ENCODE measurements at places on chromosomes 7 and 10.

DNA sequence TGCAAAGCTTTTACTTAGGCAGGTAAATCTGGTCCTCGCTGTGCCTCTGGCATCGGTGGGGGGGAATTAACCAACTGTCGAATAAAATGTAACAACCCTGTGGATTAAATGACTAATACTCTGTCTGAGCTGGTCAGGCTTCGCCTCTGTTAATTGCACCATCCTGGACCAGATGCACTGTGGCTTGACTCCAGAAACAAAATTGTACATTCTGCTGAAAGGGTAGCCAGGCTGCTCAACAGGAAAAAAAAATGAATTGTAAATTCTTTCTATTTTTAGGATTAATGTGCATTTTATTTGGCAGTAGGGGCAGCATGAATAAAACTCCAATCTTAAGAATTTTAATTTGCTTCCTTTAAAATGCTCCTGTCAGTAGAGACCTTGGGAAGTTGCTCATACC lies 389.4 kb downstream of the SORCS1 start:
- peak; percentile 0 for DNase-seq

DNA sequence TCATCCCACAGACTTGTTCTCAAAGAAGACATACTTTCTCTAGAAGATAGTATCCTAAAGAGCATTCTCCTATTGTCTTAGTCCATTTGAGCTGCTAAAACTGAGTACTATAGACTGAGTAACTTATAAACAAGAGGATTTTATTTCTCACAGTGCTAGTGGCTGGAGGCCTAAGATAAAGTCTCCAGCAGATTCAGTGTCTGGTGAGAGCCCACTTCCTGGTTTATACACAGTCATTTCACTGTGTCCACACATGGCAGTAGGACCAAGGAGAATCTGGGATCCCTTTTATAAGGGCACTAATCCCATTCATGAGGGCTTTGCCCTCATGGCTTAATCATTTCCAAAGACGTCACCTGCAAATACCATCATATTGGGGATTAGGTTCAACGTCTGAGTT lies 68.7 kb downstream of the LRRC17 start:
- DNase-seq = no peak

- DNase-seq = no peak
Observed at GRCh38 chr7:114008696-114009095, 89.9 kb upstream of the PPP1R3A start.

GRCh38 chr7:975702-976473 lies 539 bp upstream of the COX19 start:
- no peak for DNase-seq

GRCh38 chr7:72152161-72153131 lies 259.7 kb downstream of the CALN1 start:
- DNase-seq = no peak

DNA sequence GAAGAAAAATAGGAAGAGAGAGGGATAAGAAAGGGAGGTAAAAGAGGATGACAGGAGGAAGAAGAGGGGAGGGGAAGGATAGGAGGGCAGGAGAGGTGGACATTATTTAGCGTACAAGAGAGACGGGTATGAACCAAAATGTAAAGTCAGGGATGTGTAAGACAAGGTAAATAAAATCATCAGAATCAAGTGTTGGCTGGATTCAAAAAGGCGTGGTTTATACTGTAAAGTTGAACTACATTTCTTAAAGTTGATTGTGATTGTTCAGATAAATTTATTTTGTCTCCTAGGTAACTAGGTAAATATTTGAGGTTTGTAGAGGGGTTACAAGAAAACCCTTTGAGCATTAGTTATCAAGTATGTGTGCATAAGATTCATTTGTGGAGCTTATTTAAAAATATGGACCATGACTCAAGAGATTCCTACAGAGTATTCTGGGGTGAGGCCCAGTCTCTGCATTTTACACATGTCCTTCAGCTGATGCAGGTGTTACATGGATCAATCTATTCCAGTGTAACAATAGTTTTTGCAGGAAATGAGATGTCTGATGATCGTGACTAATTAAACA lies 512.1 kb upstream of the MBL2 start:
- DNase-seq = no peak

- no peak for DNase-seq
Observed at GRCh38 chr7:19094598-19095352, 22.7 kb downstream of the TWIST1 start.

- DNase-seq = no peak
Observed at GRCh38 chr10:70985824-70986622, 97.7 kb upstream of the PCBD1 start.

- peak; percentile 7 for DNase-seq
Observed at GRCh38 chr10:101709359-101710058, 14.5 kb upstream of the FBXW4 start.

- DNase-seq = peak; percentile 42
Observed at GRCh38 chr7:46616636-46617035, 695.6 kb upstream of the IGFBP3 start.

DNA sequence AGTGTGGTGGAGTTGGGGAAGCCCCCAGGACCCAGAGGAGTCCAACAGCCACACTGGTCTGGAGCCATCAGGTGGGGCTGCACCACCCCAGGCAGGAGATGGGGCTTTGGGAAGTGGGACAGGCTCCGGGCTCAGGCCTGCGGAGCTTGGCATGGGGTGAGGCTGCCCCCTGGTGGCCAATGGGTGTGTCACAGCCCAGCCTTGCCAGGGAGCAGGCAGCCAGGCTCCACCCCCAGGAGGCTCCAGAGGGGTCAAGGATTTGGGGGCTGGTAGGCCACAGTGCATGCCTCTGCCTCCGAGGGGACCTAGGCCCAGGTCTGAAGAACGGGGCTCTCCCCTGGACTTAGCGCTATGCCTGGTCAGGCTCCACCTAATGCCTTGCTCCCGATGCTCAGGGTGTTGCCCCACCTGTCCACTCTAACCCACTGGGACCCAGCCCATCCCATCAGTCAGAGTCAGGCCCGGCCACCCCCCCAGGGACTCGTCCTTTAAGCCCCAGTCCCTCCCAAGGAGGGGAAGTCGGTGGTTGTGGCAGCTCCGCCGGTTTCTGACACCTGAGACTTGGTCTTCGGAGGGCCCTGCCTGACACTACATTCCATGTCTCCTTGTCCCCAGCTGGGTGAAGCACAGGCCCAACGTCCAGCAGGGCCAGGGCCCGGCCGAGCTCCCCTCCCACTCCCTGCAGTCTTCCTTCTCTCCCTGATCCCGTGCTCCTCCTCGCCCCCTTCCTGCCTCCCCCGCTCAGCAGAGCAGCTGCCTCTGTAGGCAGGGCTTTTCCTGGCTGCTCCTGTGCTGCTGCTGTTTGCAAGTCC lies 11.3 kb upstream of the SAMD8 start:
- DNase-seq = peak; percentile 60

- DNase-seq = peak; percentile 40
Observed at GRCh38 chr10:89414879-89415821, 782 bp downstream of the IFIT5 start.

DNA sequence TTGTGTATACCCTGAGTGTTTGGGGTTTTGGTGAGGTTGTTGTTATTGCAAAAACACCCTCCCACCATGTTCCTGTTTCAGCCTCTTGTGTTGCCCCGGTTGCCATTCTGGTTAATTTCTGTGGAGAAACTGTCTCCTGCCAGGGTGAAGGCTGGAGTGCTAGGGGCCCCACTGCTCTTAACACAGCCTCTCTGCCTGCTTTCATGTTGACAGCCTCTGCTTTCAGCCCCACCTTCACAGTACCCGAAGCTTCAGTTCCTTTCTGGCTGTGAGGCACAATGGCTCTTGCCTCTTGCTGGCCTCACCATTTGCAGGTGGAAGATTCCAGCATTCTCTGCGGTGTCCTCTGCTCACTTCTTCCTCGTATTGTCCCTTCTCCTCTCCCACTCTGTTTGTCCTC lies 19.2 kb downstream of the SLC18A2 start:
- DNase-seq = no peak

- no peak for DNase-seq
Observed at GRCh38 chr10:47023237-47024045, 112.2 kb downstream of the PTPN20 start.

DNA sequence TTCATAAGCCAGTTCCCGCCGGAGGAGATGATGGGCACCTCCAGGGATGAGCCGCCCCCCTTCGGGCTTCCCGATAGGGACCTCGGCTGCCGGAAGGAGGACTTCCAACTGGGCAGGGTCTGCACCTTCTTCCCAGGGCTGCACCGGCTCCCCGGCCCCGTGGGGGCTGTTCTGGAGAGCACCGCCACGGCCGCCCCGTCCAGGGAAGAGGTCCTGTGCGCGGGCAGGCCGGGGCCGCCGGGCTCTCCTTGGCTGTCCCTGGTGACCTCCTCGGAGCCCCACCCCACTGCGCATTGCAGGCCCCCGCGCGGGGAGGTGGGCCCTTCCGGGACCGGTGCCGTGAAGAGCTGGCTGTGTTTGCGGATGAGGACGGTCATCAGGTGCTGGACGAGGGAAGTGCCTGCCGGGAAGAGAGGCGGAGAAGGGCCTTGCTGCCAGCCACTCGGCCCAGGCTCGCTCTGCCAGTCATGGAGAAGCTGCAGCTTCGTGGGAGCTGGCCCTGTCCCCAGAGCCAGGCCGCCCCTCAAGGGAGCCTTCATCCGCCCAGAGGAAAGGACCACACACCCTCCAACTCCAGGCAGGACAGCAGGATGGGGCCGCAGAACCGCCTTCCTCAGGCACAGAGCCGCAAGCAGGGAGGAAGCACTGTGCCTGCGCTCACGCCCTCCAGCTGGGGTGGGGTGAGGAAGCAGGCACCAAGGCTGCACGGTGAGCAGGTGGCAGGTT lies 144.4 kb downstream of the MAPK8 start:
- DNase-seq = no peak

DNA sequence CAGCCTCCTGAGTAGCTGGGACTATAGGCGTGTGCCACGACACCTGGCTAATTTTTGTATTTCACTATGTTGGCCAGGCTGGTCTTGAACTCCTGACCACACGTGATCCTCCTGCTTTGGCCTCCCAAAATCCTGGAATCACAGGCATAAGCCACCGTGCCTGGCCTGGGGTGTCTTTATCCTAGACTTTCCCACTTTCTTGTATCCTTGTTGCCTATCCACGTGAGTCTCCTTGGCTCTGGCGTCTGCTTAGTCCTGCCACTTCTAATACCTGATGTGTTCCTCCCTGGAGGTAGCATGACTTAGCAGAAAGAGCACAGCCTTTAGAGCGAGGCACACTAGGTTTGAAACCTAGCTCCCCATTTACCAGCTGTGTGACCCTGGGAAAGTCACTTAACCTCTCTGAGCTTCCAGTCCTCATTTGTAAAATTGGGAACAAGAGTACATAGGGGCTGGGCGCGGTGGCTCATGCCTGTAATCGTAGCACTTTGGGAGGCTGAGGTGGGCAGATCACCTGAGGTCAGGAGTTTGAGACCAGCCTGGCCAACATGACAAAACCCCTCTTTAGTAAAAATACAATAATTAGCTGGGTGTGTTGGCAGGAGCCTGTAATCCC lies 344.6 kb downstream of the TYW1 start:
- DNase-seq = no peak

DNA sequence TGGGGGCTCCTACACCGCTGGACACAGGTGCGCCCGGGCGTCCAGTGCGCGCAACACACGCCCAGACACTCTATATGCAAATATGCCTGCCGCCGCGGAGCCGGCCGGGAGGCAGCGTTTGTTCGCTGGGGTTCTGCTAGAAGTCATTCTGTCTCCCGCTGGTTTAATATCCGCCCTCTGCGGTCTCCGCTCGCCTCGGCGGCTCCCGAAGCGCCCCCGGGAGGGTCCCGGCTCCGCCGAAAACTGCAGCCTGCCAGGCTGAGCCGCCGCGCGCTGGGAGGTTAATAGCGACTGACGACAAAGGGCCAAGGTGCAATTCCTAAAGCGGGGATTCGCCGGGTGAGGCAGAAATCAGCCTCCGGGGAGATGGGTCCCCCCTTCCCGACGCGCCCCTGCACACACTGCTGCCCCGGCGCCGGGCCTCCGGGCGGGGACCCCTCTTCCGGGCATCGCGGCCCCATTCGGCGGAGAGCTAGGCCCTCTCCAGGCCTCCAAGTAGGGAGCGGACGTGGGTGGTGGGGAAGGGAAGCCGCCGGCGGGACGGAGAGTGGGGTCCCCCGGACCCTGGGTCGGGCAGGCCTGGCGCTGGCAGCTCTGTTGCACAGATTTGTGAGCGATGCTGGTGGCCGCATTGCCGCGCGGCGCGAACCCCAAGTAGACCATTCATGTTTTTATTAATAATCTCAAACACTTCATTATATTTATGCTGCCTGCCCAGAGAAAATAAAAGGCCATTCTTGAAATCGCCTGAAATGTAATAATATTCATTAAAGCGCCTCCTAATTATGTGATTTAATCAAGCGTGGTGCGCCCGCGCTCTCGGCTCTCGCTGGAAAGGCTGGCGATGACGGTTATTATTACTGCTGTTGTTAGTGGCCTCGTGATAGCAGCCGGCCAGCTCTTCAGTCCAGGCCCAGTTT lies 9.1 kb downstream of the EN2 start:
- DNase-seq = no peak

- peak; percentile 37 for DNase-seq
Observed at GRCh38 chr7:93948106-93948505, 26.6 kb downstream of the GNG11 start.

- no peak for DNase-seq
Observed at GRCh38 chr7:9231630-9232121, 798.3 kb downstream of the NXPH1 start.
